Mesenteric fat pad (tissue), 1 donor: ENCODE measurements at places on chromosomes 3 and 15. TPM values are rescaled to one million over a fixed set of nuclear protein-coding genes. Genes with fewer than 3 reads are reported as not detected.

The PCYT1A gene
- total RNA-seq = 97.9 TPM

DNA sequence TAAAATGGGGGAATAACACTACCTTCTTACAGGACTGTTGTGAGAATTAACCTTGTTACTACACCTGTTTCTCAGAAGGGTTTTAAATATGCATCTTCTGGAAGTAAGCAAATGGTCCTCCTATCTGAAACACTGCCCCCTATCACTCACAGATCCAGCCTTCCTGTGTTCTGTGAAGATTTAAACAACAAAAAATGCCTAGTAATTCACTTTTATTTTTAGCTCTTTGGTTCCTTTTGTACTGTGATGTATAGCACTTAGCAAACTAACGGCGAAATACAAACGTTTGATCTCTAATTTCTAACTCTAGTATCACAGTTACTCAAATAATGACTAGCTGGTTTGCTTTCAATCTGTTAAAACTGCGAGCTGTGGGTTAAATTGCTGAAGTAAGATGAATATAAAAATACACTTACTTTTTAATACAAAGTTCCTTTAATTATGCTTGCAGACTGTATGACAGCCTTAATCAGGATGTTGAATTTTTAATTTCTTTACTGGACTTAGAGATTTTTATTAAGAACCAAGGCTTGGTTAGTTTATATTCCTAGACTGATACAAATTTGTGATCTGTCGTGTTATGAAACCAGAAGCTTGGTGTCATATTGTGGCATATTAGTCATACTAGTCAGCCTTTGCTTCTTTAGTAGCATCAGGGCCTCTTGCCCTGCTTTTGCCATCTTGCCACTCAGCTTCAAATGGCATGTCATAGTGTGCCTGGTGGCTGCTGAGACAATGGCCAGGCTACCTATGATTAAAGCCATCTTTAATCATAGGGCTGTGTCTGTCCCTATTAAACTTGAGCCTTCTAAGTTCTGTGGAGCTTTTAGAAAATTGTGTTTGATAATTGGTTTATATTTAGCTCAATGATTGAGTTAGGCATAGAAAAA lies 9.2 kb downstream of the EIF3J start:
- no peak for DNase-seq

The VGLL3 gene
- total RNA-seq = 129 TPM

DNA sequence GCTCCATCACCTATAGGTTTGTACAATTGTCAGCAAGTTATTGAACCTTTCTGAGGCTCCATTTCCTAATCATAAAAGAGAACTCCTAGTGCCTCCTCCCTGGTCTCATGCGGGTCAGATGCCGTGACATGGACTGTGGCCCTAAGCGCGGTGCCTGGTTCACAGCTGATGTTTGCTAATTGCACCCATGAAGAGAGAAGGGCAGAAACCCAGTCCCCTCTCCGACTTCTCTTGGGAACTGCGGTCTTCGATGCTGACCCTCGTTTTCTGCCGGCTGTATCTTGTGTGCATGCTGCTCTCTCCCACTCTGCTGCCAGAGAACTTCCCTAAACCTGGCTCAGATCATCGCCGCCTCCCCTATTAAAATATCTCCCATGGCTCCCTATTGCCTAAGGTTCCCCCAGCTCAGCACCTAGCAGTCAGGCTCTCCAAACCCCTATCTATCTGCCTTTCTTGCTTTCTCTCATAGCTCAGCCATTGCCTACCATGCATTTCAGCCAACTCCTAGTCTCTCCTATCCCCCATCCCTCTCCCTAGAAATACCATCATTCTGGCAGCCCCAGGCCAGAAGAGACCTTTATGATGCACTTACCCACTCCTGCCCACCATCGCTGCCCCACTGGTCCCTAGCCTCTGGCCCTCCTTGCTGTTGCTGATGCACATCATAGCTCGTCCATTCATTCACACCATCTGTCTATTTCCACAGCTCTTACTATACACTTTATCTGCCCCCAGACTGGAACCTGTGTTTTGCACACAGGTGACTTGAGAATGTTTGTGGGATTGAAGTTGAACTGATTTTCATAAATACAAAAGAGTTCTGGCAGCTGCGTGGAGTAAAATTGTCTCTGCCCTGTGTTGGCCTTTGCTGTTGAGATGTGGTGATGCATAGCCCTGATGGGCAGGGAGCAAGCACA lies 6.6 kb downstream of the ISG20 start:
- DNase-seq = peak; percentile 30

- no peak for DNase-seq
These were observed 195.0 kb downstream of the CNTN6 start for GRCh38 chr3:1287815-1288214.

- no peak for DNase-seq
These were observed 232.9 kb upstream of the CTDSPL start for GRCh38 chr3:37628711-37629301.

GRCh38 chr15:41773729-41774061 lies 589 bp upstream of the MAPKBP1 start:
- DNase-seq = no peak

- DNase-seq = no peak
These were observed 902 bp downstream of the P2RY13 start for GRCh38 chr3:151328298-151328995.

The C3orf85 gene
- not detected for total RNA-seq

GRCh38 chr15:52529341-52529924 lies 753 bp upstream of the MYO5A start:
- DNase-seq = no peak

The ZNF662 gene
- total RNA-seq = 5.7 TPM

DNA sequence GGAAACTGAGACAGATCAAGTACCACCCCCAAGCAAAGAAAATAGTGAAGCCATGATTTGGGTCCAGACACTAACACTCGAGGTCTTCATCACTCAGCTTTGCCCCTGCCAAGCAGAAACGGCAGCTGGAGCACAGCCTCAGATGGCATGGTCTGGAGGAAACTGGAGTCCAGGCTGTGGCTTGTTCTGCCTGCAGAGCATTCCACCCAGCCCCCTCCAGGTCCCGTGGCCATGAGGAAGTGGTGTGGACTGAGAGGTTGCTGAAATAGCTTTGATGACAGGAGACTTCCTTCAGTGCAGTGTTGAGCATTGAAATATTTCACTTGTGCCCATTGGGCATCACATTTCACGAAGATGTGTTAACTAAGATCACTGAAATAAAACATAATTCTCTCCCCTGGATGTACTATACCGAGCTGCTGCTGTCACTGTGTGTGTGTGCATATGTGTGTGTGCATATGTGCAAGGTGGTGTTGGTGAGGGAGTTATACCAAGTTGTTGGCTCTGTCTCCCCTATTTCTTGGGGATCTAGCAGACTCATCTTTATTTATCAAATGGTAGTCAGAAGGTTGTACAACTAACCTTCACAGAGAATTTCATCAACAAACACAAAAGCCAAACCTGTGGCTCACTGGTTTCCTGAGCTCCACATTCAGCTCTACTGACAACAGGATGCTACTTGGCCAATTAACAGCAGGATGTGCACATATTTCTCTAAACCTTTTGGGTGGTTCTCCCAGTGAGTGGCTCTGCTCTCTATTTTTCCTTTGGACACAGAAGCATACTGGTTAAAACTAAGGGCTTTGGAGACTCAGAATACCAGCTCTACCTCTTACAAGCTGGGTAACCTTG lies 660.1 kb upstream of the CFAP20DC start:
- DNase-seq = no peak

The CCRL2 gene
- 8.8 TPM for total RNA-seq

GRCh38 chr15:69668963-69669362 lies 216.3 kb downstream of the RPLP1 start:
- peak; percentile 80 for DNase-seq

The SGO1 gene
- 0.32 TPM for total RNA-seq

GRCh38 chr3:145087038-145087437 lies 1073.9 kb downstream of the PLOD2 start:
- no peak for DNase-seq

The RARRES1 gene
- total RNA-seq = 578 TPM

DNA sequence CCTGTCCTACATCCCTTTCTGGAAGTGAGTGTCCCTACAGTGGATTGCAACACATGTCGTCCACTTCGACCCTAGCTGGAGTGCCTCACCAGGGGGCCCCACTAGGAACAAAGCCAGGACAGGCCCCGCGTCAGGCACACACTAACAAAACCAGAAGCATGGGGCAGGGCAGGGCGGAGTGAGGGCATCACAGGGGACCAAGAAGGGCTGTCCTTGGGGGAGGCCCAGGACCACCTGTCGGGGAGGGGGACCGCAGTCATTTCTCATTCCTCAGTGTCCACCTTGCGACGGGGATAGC lies 21.9 kb downstream of the IDH2 start:
- no peak for DNase-seq

DNA sequence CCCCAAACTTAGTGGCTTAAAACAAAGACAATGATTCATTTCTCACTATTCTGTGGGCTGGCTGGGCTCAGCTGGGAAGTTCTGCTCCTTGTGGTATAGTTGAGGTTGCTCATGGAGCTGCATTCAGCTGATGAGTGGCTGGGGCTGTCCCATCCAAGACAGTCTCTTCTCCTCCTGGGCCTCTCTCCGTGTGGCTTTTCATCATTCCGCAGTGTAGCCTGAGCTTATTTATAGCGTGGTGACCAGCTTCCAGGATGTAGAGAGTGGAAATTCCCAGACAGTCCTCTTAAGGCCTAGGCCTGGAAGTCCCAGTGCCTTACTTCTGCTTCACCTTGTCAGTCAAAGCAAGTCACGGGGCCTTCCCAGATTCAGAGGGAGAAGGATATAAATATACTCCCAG lies 136.7 kb upstream of the DAZL start:
- no peak for DNase-seq

The KLHL40 gene
- total RNA-seq = not detected

The BFSP2 gene
- total RNA-seq = not detected

The SLC22A14 gene
- 0.48 TPM for total RNA-seq

DNA sequence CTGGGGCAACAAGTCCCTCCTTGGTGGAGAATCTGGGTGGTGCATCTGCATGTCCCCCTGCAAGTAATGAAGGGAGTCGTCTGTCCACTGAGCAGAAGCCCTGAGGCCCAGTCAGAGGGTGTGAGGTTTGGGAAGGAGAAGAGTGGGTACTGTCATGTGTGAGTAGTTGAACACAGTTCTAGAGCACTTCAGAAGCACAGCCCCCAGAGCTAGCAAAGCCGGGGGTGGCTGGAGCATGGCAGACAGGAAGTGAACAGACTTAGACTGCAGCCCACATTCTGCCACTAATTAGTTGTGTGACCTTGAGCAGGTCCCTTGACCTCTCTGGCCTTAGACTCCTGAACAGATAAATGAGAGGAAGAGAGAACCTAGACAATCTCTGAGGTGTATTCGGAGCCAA lies 207.6 kb downstream of the UACA start:
- no peak for DNase-seq

- no peak for DNase-seq
These were observed 20.8 kb downstream of the STAG1 start for GRCh38 chr3:136731274-136731884.

GRCh38 chr3:29281344-29282241 lies 722 bp downstream of the RBMS3 start:
- DNase-seq = no peak

DNA sequence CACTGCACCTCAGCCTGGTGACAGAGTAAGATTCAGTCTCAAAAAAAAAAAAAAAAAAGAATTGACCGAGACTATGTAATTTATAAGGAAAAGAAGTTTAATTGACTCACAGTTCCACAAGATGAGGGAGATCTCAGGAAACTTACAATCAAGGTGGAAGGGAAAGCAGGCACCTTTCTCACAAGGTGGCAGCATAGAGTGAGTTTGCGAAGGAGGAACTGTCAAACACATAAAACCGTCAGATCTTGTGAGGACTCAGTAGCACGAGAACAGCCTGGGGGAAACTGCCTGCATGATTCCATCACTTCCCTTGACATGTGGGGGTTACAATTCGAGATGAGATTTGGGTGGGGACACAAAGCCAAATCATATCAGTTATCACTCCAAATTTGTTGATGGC lies 380.9 kb downstream of the EDEM1 start:
- DNase-seq = no peak

- DNase-seq = no peak
These were observed 4.5 kb downstream of the GPR156 start for GRCh38 chr3:120280566-120280965.

GRCh38 chr15:35173444-35174118 lies 88.5 kb upstream of the NANOGP8 start:
- no peak for DNase-seq

The HYPK gene
- total RNA-seq = 18.0 TPM

DNA sequence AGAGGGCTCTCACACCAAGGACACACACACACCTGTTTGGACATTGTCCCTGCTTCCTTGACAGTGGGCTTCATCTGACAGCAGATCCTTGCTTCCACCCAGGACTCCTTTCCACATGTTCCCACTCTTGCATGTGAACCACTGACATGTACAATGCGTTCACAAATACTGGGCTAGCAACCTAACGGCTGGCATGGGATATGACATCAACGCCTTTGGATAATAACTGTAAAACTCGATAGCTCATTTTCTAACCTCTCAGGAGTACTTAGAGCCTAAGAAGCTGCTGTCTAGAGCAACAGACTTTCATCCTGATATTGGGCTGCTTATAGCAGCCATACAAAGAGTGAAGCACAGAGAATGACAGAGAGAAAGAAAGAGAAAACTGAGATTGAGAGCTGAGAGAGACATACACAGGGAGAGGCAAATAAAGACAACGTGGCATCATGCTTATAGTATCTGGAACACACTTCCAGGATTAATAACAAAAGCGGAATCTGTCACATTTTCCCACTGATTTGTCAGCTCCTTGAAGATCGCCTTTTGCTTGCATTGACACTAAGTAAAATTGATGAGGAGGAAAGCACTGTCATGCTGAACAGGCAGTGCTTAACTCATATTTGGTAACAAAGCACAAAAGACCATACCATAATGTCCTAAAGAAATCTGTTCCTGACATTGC lies 1.7 kb downstream of the GUCA1C start:
- no peak for DNase-seq

DNA sequence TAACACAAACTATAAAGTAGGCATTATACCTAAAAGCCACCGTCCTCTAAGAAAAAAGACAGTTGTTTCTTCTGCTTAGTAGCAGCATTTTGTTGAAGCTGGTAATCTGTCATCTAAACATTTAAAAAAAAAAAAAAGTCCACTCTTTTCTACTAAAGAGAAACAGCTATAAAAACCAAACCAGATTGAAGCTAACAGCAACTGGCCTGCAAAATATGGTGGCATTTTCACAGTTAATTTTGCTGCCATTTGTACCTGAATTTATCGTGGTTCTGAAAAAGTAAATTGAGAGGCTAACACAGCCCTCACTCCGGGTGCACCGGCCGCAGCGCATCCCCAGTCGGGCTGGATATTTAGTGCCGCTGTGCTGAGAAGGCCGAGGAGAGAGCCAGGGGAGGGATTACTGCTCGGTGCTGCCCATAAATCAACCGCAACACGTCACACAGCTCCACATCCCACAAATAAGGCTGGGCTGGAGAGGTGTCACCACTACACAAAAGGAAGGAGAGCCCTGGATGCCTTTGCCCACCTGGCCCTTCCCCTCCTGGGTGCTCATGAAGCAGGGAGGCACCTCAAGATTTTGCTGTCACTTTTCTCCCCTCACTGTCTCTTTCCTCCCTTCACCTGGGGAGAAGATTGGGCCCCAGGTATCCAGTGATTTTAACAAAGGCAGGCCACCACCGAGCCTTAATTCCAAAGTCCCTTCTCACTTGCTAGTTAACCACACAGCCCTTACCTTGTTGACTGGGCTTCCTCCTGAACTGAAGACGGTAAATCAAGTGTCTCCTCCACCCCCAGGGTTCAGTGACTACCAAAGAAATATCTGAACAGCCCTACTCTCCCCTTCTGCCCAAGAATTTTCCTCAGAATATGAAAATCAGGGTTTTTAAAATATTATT lies 44.4 kb downstream of the MECOM start:
- no peak for DNase-seq

The LCMT2 gene
- total RNA-seq = 9.5 TPM
